Smooth muscle cell of bladder (primary cell): ENCODE measurements at places on chromosomes 16 and 17. TPM values are rescaled to one million over a fixed set of nuclear protein-coding genes. Genes with fewer than 3 reads are reported as not detected.

The C16orf96 gene
- total RNA-seq = under 0.01 TPM in 2 replicates

The DNAI2 gene
- not detected in 2 replicates for total RNA-seq

The LMF1 gene
- total RNA-seq = 12.3 and 12.9 TPM in 2 replicates

The MEIOB gene
- total RNA-seq = 0.28 TPM in 1 of 2 replicates, not detected in the other

The DNAH3 gene
- total RNA-seq = not detected in 2 replicates

The FOXN1 gene
- not detected in 2 replicates for total RNA-seq

The CCL8 gene
- 0.46 and 8.8 TPM in 2 replicates for total RNA-seq

The TMEM231 gene
- total RNA-seq = 14.5 and 15.1 TPM in 2 replicates

The TBCD gene
- total RNA-seq = 21.5 and 26.3 TPM in 2 replicates

The TELO2 gene
- 7.1 and 9.9 TPM in 2 replicates for total RNA-seq

The CHTF18 gene
- 1.4 and 2.3 TPM in 2 replicates for total RNA-seq

The FBXW10B gene
- total RNA-seq = 0.18 and 0.57 TPM in 2 replicates

The QPRT gene
- total RNA-seq = 26.5 and 40.0 TPM in 2 replicates

The EFCAB13 gene
- 3.5 and 6.8 TPM in 2 replicates for total RNA-seq

The IRX3 gene
- total RNA-seq = under 0.01 and 0.65 TPM in 2 replicates

The PIGW gene
- 2.3 and 2.9 TPM in 2 replicates for total RNA-seq

The OTOA gene
- under 0.01 TPM in 1 of 2 replicates, not detected in the other for total RNA-seq

The CACNG3 gene
- not detected in 2 replicates for total RNA-seq

The KRT40 gene
- total RNA-seq = not detected in 2 replicates

The NAGS gene
- total RNA-seq = 0.55 and 0.71 TPM in 2 replicates

The PRAC1 gene
- not detected in 2 replicates for total RNA-seq

The KRTAP4-3 gene
- total RNA-seq = not detected in 2 replicates

The MMP15 gene
- 1.4 and 3.5 TPM in 2 replicates for total RNA-seq

The KRTAP4-9 gene
- total RNA-seq = not detected in 2 replicates

The GPRC5C gene
- 10.7 and 10.9 TPM in 2 replicates for total RNA-seq

The TMEM238L gene
- not detected in 2 replicates for total RNA-seq

The GP2 gene
- not detected in 2 replicates for total RNA-seq

The WFIKKN1 gene
- 0.14 and 0.18 TPM in 2 replicates for total RNA-seq

The ADAP2 gene
- total RNA-seq = 0.57 and 0.83 TPM in 2 replicates

The HAPSTR1 gene
- total RNA-seq = 55.8 and 61.7 TPM in 2 replicates

The COQ9 gene
- 40.5 and 43.6 TPM in 2 replicates for total RNA-seq

The CD300LB gene
- not detected in 2 replicates for total RNA-seq

The RCVRN gene
- 0.28 and 0.37 TPM in 2 replicates for total RNA-seq

The SMIM36 gene
- not detected in 2 replicates for total RNA-seq

The PLLP gene
- not detected in 2 replicates for total RNA-seq

The ABI3 gene
- 0.09 and 0.14 TPM in 2 replicates for total RNA-seq

The NATD1 gene
- total RNA-seq = 1.8 and 3.4 TPM in 2 replicates

The HS3ST2 gene
- total RNA-seq = not detected in 2 replicates

The ST6GALNAC1 gene
- not detected in 2 replicates for total RNA-seq
